ENCODE measurements at places on chromosomes 5 and 9. TPM values are rescaled to one million over a fixed set of nuclear protein-coding genes. Genes with fewer than 3 reads are reported as not detected.
A peak's percentile ranks its signal among the peaks of the same experiment; 100 is the strongest.

- DNase-seq = no peak
These were observed 179.3 kb downstream of the ALDH1A1 start for GRCh38 chr9:72773570-72773969.

GRCh38 chr5:36457511-36458270 lies 148.7 kb upstream of the SLC1A3 start:
- DNase-seq = no peak

GRCh38 chr5:177985430-177986040 lies 10.5 kb downstream of the PROP1 start:
- no peak for DNase-seq

DNA sequence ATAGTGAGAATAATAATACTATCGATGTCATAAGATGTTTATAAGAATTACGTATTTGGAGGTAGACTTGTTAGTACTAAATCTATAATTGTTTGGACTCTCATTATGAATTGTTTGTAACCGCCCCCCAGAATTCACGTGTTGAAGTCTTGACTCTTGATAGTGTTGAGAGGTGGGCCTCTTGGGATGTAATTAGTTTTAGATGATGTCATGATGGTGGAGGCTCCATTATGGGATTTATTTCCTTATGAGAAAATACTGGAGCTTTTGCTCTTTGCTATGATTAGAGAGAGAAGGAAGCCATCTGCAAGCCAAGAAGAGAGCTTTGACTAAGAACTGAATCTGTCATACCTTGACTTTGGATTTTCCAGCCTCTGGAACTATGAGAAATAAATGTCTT lies 142.2 kb downstream of the PRDM9 start:
- DNase-seq = no peak

GRCh38 chr9:21810388-21810787 lies 8.0 kb downstream of the MTAP start:
- peak; percentile 81 for DNase-seq

DNA sequence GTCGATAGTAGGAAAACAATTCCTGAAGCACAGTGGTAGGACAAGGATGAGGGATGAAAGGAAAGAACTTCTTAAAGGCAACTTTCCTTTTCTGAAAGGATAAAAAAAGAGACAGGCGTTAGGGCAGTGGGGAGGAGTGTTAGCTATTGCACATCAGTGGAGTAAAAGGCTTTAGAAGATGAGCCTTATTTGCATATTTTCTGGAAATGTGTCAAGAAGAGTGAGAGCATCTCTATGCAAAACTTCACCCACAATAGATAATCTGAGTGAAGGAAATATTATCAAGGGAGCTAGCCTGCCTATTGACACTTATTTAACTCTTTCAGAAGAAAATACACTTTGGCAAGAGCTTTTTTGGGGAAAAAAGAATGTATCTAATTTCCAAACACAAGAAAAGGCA lies 151.6 kb downstream of the MACIR start:
- no peak for DNase-seq

DNA sequence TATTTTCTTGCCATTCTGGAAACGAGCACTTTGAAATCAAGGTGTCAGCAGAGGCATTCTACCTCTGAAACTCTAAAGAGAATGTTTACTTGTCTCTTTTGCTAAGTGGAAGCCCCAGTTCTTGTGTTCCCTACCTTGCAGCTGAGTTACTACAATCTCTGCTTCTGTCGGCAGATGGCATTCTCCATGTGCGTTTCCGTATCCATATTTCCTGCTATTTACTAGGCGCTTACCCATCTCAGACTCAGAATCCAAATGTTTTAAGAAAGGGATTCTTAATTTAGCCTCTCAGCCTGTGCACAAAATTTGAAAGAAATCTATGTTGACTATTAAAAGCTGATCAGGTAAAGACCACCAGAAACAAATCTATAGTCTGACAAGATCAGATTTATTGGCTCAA lies 221.3 kb upstream of the FTMT start:
- DNase-seq = peak; percentile 26

Gene LRRC19
- total RNA-seq = not detected

Gene NOL8
- total RNA-seq = 15.3 TPM

DNA sequence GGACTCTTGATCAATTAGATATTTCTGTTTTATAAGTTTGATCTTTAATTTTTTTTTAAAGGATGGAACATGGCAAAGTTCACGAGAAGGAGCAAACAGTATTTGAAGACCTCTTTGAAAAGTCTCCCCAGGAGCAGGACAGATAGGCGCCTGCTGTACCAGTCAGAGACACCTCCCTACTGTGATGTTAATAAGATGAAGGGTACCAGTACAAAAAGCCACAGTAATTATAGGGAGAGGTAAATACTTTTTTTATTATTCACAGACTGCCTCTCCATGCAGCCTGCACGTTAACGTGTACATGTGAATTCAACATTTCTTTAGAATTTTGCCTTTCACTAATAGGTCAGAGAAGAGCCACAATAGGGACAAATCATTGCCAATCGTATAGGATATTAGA lies 146.5 kb upstream of the CDH6 start:
- DNase-seq = no peak

Gene ELOVL7
- not detected for total RNA-seq

- no peak for DNase-seq
These were observed 54.2 kb downstream of the GPR107 start for GRCh38 chr9:130107955-130108354.

- no peak for DNase-seq
These were observed 2.0 kb downstream of the NR2F1-AS1 start for GRCh38 chr5:93578813-93579691.

- DNase-seq = no peak
These were observed 68.0 kb upstream of the PIP5K1B start for GRCh38 chr9:68637020-68637419.

Data from GM23248 (cell line).